ENCODE measurements at places on chromosomes 1 and 21. TPM values are rescaled to one million over a fixed set of nuclear protein-coding genes. Genes with fewer than 3 reads are reported as not detected.

- DNase-seq, result no peak
These were observed 37.3 kb downstream of the AHDC1 start for GRCh38 chr1:27566462-27567145.

- DNase-seq, result no peak
These were observed 7.9 kb downstream of the CRABP2 start for GRCh38 chr1:156697481-156697880.

DNA sequence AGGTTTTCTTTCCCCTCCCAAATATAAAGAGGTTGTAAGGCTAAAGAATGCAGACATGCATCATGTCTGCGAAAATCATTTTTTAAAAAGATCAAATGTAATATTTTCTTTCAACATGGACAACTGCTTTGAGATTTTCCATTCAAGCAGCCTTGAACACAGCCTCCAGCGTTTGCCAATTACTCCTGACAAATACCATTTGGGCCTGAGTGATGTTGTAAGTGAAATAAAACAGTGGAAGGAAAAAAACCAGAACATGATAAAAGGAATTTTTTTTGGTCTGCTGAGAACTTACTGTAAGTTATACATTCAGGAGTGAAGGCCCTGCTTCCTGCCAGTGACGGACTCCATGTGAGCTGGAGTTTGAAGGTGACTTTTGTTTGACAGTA, 37.2 kb downstream of the SETD4 start:
- DNase-seq, result no peak

- no peak for DNase-seq
These were observed 26.0 kb upstream of the KCNK2 start for GRCh38 chr1:215056584-215056983.

GRCh38 chr1:234478481-234479309, at the start of gene TARBP1:
Gene TARBP1 (minus strand): TSS chr1:234479179. CDS start chr1:234479103, 76 bp downstream.
- peak; percentile 91 for DNase-seq

DNA sequence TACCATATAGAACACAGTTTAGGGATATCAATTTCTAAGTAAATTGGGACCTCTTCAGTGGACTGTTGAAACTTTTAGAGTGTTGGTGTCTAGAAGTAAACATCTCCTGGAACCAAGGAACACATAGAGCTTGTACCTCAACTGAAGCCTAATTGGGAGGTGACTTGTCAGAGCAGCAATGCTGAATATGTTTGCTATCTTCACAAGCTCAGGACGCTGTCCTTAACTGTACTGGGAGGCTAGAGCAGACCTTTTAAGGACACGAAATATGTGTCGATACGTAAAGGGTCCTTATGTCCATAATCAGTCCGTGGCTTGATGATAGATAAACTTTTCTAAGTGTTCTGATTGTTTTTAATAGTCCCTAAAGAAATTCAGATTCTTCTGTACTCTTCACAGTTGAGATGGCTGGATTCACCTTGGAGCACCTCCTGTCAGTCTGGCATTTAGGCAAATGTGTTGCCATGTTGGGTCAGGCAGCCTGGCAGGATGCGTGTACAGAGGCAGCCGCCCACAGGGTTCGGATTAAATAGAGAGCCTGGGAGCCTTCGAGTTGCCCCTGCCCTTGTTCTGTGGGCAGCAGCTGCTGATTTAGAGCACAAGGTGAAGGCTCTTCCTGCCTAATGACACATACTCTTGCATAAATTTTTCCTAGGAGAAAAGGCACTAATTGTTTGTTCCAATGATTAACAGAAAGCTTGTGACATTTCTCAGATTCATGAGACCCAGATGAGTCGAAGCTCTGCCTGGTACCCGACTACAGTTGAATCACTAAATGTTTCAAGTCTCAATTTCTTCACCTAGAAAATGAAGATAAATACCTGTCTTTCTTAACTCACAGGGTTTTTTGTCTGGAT, 3.6 kb downstream of the ACTN2 start:
- no peak for DNase-seq

DNA sequence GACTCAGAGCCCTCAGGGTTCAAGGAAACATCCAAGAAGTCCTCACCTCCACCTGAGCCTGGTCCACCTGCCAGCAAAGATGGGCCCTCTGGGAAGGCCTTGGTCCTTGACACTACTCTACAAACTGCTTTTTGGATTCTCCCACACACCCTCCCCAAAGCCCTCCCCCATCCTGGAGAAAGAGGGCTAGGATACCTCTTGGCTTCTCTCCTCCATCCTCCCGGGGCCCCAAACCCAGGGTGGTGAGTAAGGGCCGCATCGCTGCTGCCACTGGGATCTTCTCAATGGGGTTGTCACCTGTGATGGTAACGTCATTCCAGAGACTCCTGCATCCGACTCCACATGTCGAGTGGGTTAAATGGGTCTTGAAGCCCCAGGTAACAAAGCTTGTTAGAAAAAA, 26.6 kb downstream of the MATN1 start:
- no peak for DNase-seq

DNA sequence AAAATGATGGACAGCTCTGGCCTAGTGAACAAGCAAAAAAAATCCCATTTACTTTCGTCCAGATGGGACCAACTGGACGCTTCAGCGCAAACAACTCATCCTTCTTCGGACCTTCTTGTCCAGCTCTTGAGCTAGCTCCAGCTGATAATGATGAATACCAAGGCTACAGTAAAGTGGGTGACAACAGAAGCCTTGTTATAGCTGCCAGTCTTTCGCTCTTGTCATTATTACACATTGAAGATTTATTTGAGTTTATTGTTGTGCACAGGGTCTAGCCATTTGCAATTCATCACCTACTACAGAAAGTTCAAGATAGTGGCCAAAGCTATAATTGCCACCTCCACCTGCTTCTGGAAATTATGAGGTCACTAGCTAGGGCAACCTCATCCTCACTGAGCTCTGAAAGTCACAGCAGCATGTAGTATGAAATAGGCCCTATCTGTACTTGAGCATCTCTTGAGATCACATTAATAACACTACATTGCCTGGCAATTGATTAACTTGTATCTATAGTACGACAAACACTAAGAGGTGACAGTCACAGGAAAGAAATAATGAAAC, 76.9 kb downstream of the GPATCH2 start:
- DNase-seq, result no peak

DNA sequence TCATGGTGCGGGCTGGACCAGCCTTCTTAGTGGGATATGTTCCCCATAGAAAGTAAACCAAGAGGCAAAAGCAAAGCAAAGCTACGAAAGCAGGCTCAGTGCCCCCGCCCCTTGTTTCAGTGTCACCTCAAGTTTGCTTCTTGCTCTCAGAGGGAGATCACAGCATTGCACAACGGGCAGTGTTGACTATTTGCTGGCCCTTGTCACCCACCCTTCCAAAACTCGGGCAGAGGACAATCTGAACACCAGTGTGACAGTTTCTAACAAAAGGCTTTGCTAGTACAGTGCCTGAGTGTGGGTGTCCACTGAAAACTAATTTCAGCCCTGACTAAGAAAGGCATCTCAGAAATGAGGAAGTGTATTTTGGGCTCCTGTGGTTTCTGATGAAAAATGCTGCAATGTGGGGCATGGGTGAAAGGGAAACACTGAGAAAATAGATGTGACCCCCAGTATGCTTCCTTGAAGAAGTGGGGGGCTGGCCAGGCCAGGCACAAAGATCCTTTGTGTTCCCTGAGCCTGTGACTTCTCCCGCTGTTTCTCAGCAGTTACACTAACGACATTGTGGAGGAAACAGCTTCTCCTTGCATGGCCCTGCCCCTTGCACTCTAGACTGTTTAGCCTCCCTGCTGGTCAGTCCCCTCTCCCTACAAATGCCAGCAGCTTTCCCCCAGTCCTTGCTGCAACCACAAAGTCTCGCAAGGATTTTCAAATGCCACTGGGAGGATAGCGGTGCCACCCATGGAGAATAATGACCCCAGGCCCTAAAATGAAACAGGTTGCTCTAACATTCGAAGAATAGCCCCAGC, 33.3 kb upstream of the KCNE1 start:
- DNase-seq, result no peak

GRCh38 chr1:243837907-243838535, 12.0 kb downstream of the AKT3 start:
- DNase-seq, result no peak

GRCh38 chr1:226867461-226868054, 2.9 kb upstream of the PSEN2 start:
- no peak for DNase-seq

DNA sequence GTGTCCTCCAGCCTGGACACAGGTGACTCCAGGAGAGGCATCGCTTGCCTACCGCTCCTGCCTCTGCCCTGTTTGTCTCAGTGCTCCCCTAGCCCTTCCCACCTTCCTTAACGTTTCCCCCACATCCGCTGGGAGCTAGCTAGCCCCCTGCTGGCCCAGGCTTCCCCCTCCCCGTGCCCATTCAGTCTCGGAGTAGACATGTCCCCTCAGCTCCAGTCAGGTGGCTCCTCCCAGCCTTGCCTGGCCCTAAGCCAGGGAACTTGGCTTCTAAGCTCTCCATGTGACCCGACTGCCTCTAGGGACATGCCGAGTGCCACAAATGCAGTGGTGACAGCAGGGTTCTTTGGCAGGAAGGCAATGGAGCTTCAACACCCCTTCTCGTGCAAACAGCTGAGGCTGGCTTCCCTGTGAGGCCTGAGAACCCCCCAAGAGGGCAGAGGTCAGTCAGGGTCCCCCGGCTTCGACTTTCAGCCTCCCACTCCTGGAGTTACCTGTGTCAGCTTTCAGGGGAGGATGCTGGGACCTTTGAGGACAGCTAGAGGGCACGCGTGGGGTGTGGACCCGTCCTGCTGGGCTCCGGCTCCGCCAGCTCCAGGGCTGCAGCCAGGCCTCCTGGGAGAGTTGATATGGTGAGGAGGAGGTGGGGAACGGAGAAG, 16.2 kb downstream of the DRAXIN start:
- no peak for DNase-seq

DNA sequence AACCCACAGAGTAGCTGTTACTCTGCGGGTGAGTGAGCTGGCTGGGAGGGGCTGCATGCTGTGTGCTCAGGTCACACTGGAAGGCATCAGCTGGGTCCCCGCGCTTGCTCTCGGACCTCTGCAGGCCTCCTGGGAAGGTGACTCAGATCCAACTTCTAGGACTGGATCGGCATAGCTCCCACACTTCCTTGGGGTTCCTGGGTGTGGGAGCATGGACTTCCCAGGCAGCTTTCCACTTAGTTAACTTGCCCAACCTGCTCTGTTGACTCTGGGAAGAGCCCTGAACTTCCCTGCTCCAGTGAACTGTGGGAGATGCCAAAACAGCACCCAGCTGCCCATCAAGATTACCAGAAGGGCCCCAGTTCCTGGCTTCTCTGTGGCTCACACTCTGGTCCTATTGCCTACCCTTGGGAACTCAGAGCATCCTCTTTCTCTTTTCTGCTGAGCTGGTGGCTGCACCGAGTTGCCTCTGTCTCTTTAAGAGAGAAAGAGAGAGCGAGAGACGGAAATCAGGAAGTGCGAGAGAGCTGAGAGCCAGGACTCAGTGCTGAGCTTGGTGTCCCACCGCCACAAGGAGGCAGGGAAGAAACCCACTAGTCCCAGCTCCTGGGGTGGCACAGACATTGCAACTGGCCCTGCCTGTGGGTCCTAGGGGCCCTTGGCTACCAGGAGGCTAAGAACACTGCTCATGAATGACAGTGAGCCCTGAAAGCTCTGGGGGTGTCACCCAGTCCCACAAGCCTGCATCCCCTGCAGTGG, at the start of gene IKBKE:
Gene IKBKE, plus strand, starts transcription at position 544 of the 759 bp plus-strand sequence. CDS start 2,752 bp downstream, outside the sequence.
- DNase-seq, result peak; percentile 25

DNA sequence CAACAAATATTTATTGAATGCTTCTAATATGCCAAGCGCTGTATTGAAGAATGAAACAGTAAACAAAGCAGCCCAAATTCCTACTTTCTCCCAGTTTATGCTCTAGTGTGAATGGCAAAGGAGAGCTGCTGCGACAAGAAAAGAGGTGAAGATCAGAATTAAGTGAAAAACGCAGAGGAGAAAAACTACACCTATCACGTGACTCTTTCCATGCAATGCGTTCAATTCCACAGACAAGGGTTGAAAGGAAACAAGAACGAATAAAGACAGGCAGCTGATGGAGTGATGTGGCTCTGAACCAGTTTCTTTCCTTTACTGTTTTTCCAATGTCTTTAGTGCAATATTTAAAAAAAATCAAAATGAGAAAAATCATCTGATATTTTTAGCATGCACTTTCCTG, 23.6 kb downstream of the MT1HL1 start:
- DNase-seq, result no peak

GRCh38 chr1:35505911-35506798, 51.0 kb downstream of the KIAA0319L start:
- no peak for DNase-seq

DNA sequence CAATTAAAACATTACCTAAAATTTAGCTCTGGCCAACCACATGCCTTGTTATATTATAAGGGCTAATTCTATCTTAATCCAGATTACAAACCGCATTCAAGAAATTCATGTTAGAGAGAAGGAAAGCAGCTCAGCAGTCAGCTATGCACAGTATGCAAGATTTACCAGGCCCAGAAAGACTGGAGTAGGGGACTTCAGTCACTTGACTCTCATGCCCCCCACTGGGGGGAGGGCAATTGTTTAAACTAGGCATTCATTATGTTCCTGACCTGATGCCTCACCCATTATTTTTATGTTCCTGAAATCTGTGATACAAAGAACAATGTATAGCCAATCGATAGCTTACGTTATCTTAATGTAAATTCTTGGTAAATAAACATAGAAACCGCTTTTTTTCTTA, 96.9 kb downstream of the ZNF644 start:
- no peak for DNase-seq

- no peak for DNase-seq
These were observed 102.3 kb downstream of the CDC42BPA start for GRCh38 chr1:227215863-227216510.

The KRTAP11-1 gene
- total RNA-seq, result not detected

The SPRR1B gene
- not detected for total RNA-seq

The SERBP1 gene
- total RNA-seq, result 183 TPM

The TLR5 gene
- 0.41 TPM for total RNA-seq

The PLEKHG5 gene
- total RNA-seq, result 0.16 TPM

The CYP4A22 gene
- total RNA-seq, result not detected

The PGM1 gene
- total RNA-seq, result 23.5 TPM

The PLCH2 gene
- total RNA-seq, result 106 TPM

The LSS gene
- 62.7 TPM for total RNA-seq
